ENCODE measurements at places on chromosomes 7 and 10.

- DNase-seq, result no peak
Measured at GRCh38 chr7:157710396-157710795, 373.6 kb downstream of the DNAJB6 start.

- DNase-seq, result no peak
Measured at GRCh38 chr7:101823096-101823495, 5.7 kb downstream of the CUX1 start.

GRCh38 chr10:72162978-72163377, 52.8 kb upstream of the ANAPC16 start:
- DNase-seq, result no peak

DNA sequence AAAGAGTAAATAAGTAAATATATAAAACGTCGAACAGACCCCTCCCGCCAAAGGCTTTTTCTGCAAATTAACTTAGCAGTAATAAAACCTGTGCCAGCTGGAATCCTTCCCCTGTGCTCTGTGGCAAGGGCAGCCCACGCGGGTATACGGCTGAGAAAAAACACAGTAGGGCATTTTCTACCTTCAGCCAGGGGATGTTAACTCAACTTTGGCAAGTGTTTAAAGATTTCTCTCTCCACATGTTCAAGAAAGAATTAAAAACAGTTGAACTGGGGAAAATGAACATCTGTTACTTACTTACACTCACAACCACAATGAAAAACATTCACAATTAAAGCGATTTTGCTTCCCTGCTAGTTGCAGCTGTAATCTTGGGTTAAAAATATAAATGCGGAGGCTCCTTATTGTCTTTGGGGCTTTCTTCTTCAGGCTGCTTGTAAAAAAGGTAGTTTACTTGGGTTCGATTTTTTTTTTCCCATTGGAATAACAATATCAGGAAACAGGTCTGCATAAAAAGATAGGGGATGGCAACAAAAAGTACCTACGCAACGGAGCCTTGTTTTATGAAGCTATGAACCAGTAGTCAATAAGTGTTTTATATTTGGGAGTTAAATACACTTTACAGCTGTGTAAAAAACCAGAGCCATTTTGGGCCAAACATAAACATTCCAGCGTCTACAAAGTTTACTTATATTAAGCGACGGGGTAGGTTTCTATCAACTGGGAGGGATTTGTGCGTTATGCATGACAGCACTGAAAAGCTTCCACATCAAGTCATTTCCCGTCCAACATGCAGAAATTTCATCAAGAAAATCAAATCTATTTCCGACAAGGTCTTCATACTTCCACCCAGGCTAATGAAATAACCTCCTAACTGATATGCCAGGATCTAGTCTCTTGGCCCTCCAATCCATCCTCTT, 132.7 kb downstream of the TAX1BP1 start:
- DNase-seq, result no peak

DNA sequence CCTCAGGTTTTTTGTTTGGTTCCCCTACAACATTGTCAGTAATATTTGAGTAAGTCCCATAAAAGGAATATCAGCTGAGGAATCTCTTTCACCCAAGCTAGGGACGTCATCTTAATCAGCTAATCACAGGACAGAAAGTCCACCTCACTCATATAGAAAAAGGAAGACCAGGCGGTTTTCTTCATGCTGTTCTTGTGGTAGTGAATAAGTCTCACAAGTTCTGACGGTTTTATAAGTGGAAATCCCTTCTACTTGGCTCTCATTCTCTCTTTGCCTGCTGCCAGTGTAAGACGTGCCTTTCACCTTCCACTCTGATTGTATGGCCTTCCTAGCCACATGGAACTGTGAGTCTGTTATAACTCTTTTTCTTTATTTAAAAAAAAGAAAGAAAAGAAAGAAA, 308.1 kb upstream of the PFKP start:
- DNase-seq, result no peak

DNA sequence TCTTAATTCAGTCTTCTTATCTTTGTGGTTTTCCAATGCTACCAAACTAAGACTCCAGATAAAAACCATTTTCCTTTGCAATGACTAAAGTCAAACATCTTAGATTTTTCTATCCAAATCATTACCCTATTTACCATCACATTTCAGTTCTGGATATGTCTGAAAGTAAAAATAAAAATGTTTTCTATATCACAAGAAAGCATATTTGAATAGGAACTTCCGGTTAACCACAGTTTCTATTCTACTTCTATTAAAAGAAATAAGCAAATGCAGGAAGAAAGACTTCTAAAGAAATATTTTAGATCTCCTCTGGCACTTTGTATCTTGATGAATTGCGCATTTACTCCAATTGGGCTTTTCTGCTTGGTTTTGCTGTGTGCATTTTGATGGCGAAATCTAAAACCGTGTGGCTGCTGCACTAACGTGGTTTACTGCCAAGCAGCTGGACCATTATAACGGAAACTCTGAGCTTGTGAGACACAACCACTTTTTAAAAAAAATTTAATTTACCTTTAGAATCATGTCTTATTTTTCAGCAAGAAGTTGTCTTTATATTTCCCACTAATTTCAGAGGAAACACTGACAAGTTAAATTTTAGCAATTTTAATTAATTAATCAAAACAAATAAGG, 146.1 kb downstream of the VPS50 start:
- no peak for DNase-seq

GRCh38 chr10:74871595-74872382, 45.4 kb downstream of the KAT6B start:
- no peak for DNase-seq

DNA sequence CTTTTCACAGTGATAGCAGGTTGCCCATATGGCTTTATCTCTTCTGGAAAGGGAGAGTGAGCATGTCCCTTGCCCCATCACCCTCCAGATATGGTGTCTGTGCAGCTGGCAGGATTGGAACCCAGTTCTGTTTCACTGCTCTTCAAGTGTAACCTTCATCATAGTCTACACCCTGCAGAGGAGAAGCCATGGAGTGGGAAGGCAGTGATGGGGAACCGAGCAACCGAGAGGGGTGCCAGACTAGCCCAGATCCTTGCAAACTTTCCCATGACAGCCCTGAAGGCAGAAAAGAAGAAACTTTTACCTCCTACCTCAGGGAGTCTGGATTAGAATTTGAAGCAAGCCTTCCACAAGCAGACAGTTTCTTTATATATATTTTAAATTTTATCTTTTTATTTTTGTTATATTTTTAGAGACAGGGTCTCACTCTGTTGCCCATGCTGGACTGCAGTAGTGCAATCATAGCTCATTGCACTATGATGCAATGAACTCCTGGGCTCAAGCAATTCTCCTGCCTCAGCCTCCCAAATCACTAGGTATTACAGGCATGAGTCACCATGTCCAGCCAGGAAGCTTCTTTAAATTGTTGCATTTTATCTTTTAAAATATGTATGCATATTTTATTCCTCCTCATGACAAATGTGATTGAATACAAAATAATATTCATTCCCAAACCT, 133.3 kb downstream of the KCNMA1 start:
- DNase-seq, result no peak

- DNase-seq, result no peak
Measured at GRCh38 chr7:92436612-92437445, 10.5 kb upstream of the GATAD1 start.

GRCh38 chr10:12508165-12508564, 158.8 kb downstream of the CAMK1D start:
- DNase-seq, result no peak

DNA sequence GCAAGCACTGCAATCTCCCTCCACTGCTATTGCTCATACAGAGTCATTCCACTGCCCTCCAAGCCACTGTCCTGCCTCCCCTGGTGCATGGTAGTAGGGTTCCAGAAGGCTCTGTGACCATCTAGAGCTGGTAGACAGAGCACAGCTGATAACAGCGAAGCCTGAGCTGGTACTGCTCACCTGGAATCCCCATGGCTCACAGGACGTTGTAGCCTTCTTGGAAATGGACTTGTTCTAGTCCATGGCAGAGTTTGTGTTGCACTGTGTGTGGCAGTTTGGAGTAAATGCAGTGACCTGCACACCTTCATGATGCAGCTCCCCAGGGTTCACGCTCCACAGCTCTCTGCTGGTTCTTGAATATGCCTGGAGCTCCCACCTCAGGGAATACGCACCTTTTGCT, 67.0 kb downstream of the ITGA8 start:
- DNase-seq, result no peak

DNA sequence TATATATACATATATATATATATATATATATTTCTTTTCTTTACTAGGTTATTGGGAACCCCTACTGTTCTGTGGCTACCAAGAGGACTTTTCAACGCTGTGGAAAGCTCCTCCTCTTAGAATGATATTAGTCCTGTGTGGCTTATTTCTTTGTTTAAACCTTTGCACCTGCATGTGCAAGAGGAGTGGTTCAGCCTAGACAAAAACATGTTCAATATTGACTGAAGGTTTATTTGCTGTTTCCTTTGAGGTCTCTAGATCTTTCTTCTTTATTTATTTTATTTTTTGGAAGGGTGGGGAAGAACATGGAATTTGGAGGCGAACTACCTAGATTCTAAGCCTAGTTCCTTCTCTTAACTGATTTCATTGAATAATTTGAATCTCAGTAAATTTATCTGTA, 118.1 kb downstream of the GNAT3 start:
- DNase-seq, result no peak

- DNase-seq, result no peak
Measured at GRCh38 chr10:61481597-61481996, 28.4 kb upstream of the TMEM26 start.

DNA sequence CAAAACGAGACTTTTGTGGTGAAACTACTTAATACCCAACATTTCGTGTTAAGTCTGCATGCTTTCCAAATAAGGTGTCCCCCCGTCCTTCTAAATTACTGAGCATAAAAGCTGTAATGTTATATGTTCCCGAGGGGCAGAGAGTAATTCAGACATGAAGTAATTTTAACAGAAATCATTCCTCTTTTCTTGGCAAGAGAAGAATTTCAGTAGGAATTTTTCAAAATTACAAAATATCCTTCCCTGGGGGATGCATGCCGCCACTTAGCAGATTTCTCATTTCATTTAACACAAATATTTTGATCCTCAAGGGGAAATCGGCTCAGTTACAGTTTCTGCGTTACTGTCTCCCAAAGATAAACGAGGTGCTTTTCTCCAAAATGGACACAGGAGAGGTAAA, 213.2 kb upstream of the RHOBTB1 start:
- no peak for DNase-seq

GRCh38 chr10:62082729-62083411, 181.4 kb downstream of the ARID5B start:
- DNase-seq, result no peak

- DNase-seq, result no peak
Measured at GRCh38 chr7:1314908-1315450, 82.3 kb downstream of the UNCX start.

DNA sequence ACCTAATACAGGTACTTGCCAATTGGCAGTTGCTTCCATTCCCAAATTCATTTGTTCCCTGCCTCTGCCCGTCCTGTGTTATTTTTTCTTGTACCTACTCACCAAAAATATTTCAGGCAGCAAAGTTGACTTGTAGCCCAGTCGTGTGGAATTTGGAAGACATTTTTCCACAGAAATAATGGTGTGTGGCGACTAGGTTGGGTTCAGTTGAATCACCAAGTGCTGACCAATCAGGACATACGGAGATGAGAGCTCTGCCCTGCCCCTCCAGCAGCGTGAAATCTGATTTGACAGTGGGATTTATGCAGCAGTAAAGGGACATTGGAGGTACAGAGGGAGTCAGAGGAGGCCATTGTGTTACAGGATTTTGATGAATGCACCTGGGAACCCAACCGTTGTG, 216.9 kb downstream of the CCDC3 start:
- DNase-seq, result no peak

DNA sequence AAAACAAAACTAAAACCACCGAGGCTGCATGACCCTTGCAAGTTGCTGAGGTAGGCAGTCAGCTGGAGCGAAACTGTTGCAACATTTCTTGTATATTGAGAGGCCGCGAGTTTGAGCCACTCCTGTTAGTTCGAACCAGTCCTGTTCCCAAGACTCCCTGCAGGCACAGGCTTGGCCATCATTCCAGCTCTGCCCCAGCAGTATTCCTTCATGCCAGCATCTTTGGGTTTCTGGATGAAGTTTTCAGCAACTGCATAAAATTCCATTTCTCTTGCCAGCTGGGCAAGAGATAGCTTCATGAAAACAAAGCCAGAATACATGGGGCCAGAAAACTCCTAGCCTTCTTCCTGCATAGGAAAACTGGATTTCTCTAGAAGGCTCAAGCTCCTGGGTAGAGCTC, 207.6 kb downstream of the FRMD4A start:
- no peak for DNase-seq

- DNase-seq, result no peak
Measured at GRCh38 chr10:76624470-76624869, 1013.1 kb downstream of the KCNMA1 start.

GRCh38 chr10:79492839-79493238, 19.5 kb upstream of the EIF5AL1 start:
- DNase-seq, result no peak

GRCh38 chr7:48004638-48005037, 24.3 kb downstream of the SUN3 start:
- no peak for DNase-seq

GRCh38 chr7:7521259-7521658, 14.4 kb downstream of the COL28A1 start:
- DNase-seq, result no peak

DNA sequence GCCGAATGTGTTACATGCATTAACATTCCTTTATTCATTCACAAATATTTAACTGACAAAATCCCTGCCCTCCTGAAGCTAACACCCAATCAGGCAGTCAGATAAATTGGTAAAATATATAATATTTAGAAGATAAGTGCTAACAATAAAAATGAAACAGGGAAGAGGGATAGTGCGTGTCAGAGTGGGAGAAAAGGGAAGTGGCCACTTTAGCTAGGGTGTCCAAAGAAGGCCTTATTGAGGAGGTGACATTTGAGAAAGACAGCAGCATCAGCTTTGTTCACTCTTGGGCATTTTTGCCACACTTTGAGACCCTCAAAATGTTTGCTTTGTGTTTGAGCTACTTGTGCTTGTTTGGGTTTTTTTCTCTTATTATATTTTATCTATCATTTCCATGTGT, 317.8 kb downstream of the SNX13 start:
- no peak for DNase-seq

DNA sequence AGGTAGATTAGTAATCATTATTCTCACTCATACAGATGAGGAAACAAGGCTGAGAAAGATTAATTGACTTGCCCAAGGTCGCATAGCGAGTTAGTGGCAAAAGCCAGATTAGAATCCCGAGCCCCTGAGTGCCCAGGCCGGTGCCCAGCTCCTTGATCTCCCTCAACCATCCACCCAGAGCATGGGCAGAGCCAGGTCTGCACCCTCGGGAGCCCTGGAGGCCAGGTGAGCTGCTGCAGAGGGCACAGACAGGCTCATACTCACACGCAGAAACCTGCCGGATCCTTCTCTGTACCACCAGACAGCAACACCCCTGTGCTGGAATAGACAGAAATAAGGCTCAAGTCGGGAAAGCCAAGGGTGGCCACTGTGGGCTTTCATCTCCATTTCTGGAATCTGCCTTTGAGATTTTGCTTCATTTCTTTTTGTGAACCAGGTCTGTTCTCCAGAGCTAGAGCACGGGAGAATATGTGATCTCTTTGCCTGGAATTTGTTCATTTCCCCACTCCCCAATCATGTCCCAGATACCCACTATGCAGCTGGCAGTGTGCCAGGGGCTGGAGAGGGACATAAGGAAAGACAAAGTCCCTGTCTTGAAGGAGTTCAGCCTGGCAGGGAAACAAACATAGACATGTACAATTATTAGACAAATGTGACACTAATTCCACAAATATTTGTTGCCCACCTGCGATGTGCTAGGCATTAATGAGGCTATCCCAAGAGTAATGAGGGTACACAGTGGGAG, 5.5 kb downstream of the AFAP1L2 start:
- DNase-seq, result no peak

- DNase-seq, result no peak
Measured at GRCh38 chr7:116433246-116433645, 66.3 kb upstream of the CAV2 start.

- no peak for DNase-seq
Measured at GRCh38 chr10:91621483-91622113, 11.3 kb downstream of the PPP1R3C start.
